ENCODE measurements at places on chromosomes 2 and 18.

GRCh38 chr2:1891971-1892486 lies 147.7 kb upstream of the PXDN start:
- no peak for DNase-seq

- DNase-seq: no peak
These were observed 209.2 kb upstream of the DCC start for GRCh38 chr18:52130624-52131301.

- no peak for DNase-seq
These were observed 4.5 kb upstream of the TTC27 start for GRCh38 chr2:32623311-32623706.

- DNase-seq: no peak
These were observed 42.7 kb upstream of the CDH19 start for GRCh38 chr18:66646609-66647008.

DNA sequence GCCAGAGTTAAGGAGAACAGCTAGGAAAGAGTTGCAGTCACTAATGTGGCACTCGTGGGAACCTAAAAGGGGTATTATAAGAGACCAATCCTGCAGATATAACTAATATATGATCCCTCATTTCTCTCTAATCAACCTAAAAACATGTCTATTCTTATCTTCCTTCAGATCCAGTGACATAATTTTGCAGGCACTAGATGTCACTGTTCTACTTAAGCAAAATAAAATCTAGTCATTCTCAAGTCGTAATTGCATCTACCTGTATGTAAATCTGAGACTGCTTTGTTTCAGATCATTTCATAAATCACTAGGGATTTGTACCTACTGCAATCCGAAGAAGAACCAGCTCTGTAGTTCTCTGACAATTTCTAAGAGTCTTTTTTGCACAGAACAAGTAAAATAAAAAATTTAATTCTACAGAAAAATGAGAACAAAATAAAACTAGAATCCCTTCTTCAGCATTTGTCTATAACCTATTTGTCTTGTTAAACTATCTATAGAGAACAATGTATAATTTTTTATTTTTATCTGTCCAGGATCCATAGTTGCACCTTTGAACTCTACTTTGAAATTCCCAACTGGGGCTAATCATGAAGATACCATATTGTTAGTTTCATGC lies 56.5 kb upstream of the ERBB4 start:
- peak; percentile 21 for DNase-seq

- no peak for DNase-seq
These were observed 30.3 kb downstream of the MOGAT1 start for GRCh38 chr2:222701721-222702131.

GRCh38 chr18:63236406-63236805 lies 83.2 kb downstream of the BCL2 start:
- no peak for DNase-seq

GRCh38 chr2:231191896-231192872 lies 6.2 kb upstream of the ARMC9 start:
- no peak for DNase-seq

DNA sequence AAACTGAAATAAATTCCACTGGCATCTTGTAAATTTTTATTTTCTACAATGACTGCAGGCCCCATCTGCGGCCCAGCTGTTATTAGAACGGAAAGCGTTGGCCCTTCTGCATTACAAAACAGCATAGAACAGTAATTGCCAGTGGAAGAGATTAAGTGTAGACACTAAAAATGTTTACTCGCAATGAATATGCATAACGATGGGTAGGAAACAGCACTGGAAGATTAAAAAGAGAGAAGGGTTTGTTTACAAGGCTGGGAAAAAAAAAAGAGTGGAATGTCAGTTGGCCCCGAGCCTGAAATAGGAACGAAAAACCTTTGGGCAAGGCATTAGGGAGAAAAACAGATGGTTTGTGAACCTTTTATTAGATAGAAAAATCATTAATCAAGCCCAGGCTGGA lies 275.9 kb upstream of the TCF4 start:
- no peak for DNase-seq

GRCh38 chr2:65017335-65017734 lies 28.1 kb downstream of the SLC1A4 start:
- DNase-seq: no peak

DNA sequence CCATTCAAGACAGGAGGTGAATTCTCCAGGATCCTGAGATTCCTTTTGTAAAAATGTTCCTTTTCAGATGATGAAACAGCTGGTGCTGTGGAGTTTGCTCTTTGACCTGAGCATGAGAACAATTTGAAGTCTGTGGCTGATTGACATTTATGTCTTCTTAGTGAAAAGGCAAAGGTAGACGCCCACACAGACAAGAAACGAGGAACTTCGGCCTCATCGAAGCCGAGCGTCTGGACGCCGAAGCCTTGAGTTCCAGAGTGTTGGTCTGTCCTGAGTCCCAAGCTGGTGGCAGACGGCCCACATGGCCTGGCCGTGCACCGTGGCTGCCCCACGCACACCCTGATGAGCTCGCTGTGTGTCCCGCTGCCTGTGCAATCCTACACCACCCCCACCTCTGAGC lies 20.7 kb upstream of the SNTG2 start:
- no peak for DNase-seq

GRCh38 chr2:127205218-127206125 lies 14.6 kb downstream of the CYP27C1 start:
- DNase-seq: no peak

DNA sequence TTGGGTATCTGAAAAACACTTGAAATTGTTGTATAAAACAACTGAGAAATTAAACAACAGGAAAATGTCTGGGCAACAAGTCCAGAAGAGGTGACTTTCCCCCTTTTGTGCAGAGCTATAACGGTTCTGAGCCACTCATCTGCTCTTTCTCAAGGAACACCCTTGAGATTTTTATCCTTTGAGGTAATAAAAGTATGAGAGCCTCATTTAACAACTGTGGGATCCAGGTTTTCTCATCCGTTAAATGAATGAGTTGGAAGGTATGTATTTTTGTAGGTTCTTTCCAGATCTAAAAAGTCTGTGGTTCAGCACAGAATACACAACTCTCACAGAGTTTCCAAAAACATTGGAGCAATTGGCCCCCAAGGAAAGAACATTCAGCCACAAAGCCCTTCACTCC lies 93.0 kb downstream of the ANKRD44 start:
- DNase-seq: no peak

DNA sequence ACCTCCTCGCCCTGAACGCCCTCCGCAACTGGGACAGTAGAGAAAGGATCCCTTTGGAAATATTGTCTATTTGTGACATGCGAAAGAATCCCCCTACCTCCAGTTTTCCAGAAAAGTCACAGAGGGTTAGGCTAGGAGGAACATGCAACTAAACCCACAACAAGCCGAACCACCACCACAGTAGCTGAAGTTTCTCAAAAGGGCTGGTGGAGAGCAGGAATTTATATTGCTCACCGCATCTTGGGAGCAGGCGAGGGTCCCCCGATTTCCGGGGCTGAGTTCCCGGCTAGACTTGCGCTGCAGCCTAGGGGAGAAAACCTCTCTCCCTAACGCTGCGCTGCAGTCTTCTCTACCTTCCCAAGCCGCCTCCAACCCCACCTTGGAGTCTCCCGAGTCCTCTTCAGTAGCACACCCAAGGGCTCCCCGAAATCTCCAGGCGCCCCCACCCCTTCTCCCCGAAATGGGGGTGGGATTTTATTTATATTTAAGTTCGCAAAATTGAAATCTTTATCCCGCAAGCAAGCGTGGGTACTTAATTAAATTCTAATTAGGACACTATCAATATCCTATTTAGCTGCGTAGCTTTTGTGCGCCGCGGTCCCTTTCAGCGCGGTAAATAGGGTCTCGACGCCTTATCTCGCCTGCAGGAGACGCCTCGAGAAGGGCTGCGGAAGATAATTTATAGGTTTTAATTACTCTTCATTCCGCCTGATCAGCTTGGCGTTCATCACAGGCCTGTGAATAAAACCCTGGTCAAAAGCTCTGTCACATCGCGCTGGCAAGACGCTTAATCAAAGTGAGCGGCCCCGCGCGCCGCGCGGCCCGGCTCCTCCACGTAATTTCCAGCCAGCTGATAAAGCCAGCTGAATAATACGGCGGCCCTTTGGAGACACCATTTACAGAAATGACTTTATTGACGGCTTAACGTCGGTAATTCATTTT lies 2.0 kb upstream of the EN1 start:
- DNase-seq: no peak

GRCh38 chr2:101160454-101160853 lies 9.3 kb upstream of the TBC1D8 start:
- DNase-seq: no peak

DNA sequence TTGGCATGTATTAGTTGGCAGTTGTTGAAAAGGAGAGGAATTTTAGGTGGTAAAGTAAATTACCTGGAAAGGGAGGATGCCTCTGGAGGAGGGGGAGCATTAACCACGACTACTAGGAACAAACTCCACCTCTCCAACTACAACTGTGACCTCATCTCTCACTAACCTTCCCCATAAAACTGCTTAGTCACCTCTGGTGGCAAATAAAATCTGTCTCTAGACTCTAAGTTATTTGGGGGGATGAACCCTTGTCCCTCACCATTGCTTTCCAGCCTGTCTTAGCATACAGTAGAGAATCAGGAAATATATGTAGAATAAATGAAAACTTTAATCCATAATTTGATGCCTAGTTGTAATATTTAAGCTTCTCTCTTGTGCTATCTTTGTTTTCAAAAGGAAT lies 27.6 kb upstream of the MYO1B start:
- DNase-seq: no peak

GRCh38 chr18:50797142-50797541 lies 22.7 kb downstream of the MRO start:
- no peak for DNase-seq

DNA sequence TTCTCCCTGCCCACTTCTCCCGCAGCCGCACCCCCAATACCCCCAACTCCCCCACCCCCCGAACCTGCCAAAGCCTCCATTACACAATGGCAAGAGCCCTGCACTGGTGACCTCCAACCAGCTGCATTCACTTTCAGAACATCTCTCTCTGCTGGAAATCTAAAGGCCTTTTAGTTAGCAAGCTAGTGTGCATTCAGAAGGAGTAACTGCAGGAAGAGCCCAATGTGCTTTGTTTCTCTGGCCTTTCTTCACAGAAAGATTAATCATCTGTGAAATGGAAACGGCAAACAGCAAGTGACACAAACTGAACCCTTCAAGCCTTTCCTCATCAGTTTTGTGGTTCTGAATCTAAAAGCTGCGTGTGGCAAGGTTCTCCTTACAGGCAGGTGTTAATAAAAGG lies 124.2 kb downstream of the OLA1 start:
- DNase-seq: no peak

DNA sequence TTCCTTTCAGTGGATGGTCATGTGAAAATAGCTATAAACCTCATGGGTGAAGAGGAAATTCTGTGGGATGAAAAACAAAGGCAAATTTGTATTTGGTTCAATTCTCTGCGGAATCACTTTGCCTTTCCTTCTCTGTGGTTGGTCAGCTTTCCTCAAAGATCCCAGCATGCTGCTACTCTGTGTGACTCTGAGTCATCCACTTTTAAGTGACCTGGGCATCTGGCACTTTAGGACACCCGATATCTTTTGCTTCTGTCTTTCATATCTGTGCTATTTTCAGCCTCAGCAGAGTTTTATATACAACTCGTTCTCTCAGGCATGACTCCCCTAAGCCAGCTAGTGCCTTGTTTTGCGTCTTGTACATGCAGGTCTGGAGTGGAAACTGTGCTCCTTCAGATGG lies 217.0 kb upstream of the PIEZO2 start:
- DNase-seq: no peak

DNA sequence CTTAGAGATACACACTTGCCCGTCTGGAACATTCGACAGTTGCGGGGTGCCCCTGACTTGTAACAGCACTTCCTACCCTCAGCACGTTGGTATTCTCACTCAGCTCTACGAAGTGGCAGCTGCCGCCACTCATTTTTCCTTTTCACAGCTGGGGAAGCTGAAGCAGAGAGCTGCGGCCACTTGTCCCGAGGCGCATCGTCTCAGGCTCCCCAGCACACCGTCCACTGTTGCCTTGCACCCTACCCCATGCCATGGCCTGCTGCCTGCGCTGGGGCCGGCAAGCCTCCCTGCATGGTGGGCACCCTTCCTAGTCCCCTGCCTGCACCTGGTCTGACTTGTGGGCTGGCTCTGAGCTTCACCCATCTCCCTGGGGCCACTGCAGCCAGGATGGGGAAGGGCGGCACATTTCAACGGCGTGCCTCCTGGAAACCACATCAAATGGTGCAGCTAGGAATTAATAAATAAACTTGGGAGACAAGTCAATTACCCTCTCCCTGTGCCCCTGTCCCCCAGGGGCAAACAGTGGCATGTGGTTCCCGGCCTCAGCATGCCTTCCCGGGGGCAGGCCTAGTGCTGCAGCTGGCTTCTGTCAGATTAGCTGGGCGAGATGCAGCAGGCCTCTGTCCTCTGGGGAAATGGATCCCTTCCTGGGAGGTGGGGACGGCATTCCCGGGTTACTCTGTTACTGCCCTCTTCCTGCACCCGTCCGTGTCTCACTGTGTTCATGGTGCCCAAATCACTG lies 64.7 kb upstream of the HAAO start:
- no peak for DNase-seq

GRCh38 chr2:44952143-44952805 lies 10.8 kb downstream of the SIX3 start:
- no peak for DNase-seq

GRCh38 chr2:64189167-64189566 lies 44.9 kb upstream of the PELI1 start:
- no peak for DNase-seq

GRCh38 chr18:67134911-67135310 lies 381.6 kb downstream of the DSEL start:
- no peak for DNase-seq

DNA sequence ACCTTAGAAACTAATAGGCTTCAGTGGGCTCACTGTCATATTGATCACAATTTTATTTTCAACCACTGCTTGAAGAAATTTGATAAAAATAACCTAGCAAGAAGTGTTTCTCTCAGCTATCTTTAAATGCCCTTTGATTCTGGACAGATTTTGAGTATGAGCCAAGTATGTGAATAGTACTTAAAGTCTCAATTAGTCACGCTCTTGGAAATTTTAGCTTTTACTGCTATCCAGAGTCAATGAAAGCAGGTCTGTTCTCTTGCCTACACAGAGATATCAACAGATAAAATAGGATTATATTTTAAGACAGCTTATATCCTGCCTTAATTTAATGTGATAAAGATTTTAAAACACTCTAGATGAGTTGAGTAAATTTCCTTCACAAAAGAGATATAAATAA lies 337.3 kb downstream of the CBLN2 start:
- DNase-seq: no peak

- DNase-seq: no peak
These were observed 11.5 kb upstream of the SERPINB13 start for GRCh38 chr18:63575681-63576080.

Data from thymus (tissue), 14 donors.